Stimulated activated CD4-positive, alpha-beta T cell treated with anti-CD3 and anti-CD28 coated beads, Interleukin-12 subunit alpha, Interleukin-12 subunit beta, amount 100 ng/mL, for 4 hours (primary cell): ENCODE measurements at places on chromosomes 3 and 15.

GRCh38 chr3:44280631-44281030 lies 38.9 kb downstream of the TOPAZ1 start:
- DNase-seq = no peak

- no peak for DNase-seq
Observed at GRCh38 chr3:4401441-4401840, 65.6 kb downstream of the SUMF1 start.

DNA sequence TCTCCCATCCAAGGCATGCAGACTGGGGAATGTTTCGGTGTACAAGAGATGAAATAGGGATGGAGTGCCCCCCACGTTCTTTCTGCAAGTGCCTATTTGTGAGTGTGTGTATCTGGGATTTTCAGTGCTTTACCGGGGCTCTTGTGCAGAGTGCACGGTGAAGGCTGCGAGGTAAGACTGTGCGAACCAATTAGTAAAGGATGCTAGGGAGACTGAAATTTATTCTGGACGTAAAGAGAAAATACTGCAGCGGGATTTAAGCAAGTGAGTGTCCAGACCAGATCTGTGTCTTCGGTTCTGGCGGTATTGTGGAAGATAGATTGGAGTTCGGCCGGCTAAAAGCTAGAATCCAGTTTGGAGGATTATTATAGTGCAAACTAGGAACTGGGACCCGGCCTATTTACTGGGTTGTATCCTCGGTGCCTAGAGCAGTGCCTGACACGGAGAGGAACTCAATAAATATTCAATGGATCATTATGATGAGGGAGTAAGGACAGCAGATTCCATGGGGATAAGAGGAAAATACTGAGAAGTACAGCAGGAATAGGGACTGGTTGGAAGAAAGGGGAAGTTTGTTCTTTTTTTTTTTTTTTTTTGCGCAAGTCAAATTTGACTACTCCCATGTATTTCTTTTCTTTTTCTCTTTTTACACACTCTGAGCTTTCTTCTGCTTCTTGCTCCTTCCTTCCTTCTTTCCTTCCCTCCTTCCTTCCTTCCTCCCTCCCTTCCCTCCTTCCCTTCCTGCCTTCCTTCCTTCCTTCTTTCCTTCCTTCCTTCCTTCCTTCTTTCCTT lies 580 bp upstream of the MAGEF1 start:
- no peak for DNase-seq

- peak; percentile 13 for DNase-seq
Observed at GRCh38 chr3:3127432-3128010, 781 bp downstream of the TRNT1 start.

DNA sequence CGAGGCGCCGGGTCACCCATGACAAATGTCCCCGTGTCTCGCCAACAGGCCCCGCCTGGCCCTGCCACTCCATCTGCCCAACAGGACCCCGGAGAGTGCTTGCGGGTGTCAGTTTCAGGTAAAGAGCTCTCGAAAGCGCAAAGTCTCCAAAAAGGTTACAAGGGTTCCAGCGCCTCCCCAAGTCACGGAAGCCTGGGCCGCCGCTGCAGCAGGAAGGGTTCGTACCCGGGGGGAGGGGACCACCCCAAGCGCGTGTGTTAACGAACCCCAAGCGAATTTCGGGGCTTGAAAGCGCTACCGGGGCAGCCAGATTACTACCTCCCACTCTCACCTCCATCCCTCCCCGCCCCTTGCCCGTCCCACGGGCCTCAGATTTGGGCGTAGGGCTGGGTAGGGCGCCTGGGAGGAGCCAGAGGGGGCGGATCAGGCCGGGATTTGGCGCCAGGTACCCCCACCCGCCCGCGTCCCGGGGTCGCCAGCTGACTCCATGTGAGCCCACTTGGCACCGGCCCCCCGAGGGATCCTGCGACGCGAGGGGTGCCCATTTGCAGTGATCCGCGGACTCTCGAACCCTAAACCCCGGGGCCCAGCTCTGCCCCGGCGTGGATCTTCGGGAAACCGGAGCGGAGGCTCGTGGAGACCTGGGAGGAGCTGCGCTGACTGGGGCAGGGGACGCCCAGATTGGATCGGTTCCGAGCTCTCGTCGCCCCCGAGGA lies 85.9 kb downstream of the NR2F2 start:
- DNase-seq = no peak

- DNase-seq = no peak
Observed at GRCh38 chr15:75591655-75592364, 12.7 kb upstream of the PTPN9 start.

DNA sequence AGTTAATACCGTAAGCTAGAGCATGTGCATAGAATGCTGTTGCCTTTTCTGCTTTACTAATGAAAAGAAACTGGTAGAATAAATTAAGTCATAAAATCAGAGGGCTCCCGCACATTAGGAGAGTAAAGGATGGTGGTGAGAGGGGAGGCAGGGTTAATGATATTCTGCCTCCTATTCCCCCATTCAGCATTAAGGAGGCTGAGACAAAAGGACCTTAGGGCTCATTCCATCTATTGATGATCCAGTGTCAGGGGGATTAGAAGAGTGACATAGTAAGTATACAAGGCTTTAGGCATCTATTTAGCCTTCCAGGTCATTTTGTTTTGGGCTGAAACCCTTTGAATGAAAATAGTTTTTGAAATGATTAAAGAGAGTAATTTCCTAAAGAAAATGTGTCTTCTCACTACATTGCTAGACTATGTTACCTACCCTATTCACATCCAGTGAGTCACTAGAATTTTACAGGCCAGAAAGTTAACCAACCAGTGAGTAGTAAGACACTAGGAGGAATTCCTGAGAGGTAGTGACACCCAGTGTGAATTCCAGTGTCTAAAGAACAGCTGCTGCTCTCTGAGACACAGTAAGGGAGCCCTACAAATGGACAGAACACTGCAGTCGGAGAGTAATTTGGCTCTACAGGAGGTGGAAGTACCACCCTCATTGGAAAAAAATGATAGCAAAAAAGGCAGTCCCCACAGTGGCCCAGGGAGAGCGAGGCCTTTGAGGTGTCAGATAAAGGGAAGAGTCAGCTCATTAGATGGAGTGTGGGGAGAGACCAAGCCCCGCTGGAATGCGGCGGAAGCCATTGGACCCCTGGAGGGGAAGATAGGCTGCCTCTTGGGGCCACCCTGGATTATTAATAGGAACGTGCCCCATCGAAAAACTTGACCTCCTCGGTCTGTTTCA lies 67.6 kb downstream of the TUSC7 start:
- no peak for DNase-seq

DNA sequence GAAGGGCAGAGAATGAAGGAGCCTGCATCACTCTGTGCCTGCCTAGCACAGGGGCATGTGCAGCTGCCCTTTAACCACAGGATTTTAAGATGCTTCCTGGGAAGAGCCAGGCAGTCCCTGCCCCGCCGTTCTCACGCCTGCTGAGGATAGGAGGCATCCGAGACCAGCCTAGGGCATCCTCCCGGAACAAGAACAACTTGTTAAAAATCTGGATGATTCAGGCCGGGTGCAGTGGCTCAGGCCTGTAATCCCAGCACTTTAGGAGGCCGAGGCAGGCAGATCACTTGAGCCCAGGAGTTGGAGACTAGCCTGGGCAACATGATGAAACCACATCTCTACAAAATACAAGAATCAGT lies 15.2 kb downstream of the NRROS start:
- DNase-seq = no peak

GRCh38 chr3:39261726-39262125 lies 18.1 kb downstream of the CX3CR1 start:
- DNase-seq = no peak

GRCh38 chr3:113441051-113441770 lies at the start of gene CFAP44:
CFAP44 (minus strand) TSS chr3:113441493; CDS start chr3:113433664, 7,829 bp downstream.
- peak; percentile 21 for DNase-seq

- no peak for DNase-seq
Observed at GRCh38 chr3:155846119-155846518, 8.1 kb downstream of the SLC33A1 start.

DNA sequence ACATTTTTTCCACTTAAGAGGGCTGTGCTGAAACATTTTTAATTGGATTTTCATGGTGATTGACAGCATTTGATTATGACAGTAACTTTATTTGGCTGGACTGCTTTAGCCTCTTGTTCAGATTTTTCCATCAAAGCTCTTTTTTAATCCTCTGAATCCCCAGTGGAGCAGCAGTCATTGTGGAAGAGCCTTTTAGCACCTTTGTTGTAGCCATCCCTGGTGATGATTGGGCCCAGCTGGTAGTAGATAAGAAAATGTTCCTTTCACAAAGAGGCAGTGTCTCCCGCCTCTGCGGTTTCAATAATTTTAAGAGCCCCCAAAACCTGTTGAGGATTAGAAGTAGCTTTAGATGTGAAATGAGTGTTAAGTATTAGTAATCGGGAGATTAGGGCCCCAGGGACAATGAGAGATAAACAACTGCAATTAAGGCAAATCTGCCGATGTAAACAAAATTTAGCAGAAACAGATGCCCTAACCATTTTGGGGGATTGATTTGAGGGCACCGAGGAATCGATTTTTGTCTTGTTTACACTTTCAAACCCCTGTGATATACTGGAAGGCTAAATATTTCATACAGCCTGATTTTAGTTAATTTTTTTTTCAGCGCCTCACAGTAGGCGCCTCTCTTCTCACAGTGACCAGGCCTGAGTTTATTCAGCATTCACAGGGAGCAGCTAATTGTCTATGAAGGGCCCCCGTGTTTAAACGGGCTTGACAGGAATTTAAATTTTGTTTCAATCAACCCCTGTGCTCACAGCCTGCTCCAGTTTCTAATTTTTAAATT lies 43.2 kb upstream of the SKOR1 start:
- DNase-seq = no peak

DNA sequence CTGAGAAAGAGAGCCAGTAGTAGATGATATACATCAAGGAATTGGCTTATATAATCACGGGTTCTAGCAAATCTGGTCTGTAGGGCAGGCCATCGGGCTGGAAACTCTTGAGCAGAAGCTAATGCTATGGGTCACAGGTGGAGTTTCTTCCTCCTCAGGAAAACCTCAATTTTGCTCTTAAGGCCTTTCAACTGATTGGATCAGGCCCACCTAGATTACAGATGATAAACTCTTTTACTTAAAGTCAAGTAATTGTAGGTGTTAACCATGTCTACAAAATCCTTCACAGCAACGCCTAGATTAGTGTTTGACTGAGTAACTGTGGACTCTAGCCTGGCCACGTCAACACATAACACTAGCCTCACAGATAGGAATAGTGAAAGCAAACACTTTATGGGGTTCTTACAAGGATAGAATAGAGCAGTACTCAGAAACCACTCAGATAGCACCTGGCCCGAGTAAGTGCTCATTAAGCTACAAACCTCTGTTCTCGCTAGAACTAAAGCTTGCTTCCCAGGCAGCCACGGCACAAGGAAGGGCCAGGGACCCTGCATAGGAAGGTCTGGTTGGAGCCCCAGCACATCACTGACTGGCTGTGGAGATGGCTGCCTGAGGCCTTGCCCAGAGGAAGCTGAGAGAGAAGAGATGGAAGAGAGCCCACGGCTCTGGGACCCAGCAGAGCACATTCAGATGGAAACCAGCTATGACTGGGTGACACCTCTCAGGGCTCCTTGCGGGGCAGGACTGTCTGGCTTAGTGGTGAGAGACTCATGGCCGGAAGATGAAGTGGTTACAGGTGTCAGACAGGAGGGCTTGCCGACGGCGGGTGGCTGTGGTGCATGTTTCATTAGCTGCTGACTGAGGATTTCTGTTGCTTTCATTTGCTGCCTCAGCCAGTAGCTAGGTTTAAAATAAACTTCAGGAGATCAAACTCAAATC lies 202.5 kb upstream of the TLE3 start:
- peak; percentile 46 for DNase-seq

DNA sequence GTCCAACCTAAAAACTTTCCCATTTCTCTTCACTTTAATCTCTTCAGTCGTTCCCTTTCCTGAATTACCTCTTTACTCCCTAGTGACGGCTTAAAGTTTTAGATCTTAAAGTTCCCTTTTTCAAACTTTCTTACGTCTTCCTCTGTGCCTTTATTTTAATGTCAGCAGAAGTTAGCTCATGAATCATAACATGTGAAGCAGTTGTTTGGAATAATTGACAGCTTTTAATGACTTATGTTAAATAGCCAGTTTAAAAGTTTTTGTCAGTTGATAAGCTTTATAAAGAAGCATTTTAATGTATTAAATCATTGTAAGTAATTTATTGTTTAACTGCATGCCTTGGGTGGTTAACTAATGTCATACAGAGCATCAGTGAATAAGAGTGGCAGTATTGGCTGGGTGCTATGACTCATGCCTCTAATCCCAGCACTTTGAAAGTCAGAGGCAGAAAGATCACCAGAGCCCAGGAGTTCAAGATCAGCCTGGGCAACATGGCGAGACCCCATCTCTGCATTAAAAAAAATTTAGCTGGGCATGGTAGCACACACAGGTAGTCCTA lies 33.9 kb downstream of the PIK3CA start:
- no peak for DNase-seq

DNA sequence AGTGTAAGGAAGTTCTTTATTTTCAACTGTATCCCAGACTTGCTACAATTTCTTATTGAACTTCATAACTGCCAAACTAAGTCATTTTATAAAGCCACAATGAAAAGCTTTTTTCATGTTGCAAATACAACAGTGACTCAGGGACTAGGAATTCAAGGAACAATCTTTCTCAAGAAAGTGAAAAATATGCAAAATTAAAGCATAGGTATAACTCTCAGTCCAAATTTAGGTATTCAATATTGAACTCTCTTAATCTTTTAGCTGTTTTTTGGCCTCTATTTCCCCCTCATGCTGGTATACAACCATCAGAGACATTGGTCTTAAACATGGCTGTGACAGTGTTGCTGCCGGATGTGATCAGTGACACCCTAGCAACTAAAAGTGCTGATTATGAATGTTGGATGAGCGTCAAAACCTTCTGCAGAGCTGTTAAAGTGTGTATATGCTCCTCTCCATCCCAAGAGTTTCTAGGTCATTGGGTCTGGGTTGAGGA lies 476.9 kb downstream of the ZNF385D start:
- DNase-seq = no peak

DNA sequence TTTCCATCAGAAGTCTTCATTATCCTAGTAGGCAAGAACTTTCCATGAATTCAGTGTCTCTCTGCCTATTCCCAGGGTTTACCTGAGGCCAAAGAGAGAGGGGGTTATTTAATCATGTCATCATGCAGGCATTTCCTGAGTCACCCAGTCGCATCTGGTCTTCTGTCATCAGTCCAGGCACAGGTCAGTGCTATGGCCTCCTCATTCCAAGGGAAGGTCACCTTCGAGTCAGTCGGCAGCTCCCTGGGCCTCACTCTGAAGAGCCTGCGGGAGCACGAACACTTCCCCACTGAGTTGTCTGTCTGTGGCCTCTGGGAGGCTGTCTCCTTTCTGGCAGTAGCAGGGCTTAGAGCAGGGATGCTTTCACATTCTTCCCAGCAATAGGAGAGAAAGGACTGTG lies 26.2 kb upstream of the LRTM1 start:
- no peak for DNase-seq

- no peak for DNase-seq
Observed at GRCh38 chr3:195094191-195094921, 176.6 kb downstream of the XXYLT1 start.

- DNase-seq = no peak
Observed at GRCh38 chr15:49619226-49619625, 1.4 kb downstream of the FAM227B start.

- DNase-seq = peak; percentile 65
Observed at GRCh38 chr3:56988458-56989168, 71.9 kb upstream of the SPATA12 start.

GRCh38 chr15:28895146-28895545 lies 9.4 kb downstream of the APBA2 start:
- no peak for DNase-seq

- no peak for DNase-seq
Observed at GRCh38 chr3:107116251-107116650, 261.0 kb upstream of the CCDC54 start.
